ENCODE measurements at places on chromosomes 11 and 22.

- no peak for DNase-seq
Measured at GRCh38 chr22:29607426-29607825, 4.0 kb downstream of the NF2 start.

DNA sequence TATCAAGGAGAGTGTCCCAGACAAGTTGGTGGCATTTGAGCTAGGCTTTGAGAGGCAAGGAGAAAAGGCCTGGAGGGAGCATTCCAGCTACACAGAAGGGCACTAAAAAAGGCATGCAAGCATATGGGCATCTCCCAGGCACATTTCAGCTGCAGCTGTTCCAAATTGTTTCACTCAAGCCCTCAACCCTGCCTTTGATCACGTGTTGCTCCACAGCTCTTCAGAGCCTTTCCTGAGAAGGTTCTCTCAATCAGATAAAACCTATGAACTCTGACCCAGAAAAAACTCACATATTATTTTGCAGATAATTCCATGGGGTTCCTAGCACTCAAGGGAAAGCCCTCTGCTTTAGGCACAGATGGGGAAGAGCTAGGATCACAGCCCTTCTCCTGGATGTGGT, 24.4 kb upstream of the HSPA8 start:
- no peak for DNase-seq

- DNase-seq, result no peak
Measured at GRCh38 chr11:33291004-33291777, 34.0 kb downstream of the HIPK3 start.

- DNase-seq, result no peak
Measured at GRCh38 chr22:19826619-19826950, 28.1 kb downstream of the GNB1L start.

DNA sequence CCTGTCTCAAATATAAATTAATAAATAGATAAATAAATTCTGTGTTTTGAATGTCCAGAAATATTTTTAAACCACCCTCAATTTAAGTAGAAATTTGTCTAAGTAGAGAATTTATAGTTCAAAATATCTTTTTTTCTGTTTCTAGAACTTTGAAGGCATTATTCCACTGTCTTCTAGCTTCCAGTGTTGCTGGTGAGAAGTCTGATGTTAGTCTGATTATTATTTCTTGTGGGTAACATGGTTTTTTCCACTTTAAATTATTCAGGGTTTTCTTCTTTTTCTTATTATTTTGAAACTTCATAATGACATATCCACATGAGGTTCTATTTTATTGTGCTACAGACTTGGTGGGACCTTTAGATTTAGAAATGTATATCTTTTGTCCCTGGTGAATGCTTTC, 46.4 kb upstream of the HEPHL1 start:
- no peak for DNase-seq

DNA sequence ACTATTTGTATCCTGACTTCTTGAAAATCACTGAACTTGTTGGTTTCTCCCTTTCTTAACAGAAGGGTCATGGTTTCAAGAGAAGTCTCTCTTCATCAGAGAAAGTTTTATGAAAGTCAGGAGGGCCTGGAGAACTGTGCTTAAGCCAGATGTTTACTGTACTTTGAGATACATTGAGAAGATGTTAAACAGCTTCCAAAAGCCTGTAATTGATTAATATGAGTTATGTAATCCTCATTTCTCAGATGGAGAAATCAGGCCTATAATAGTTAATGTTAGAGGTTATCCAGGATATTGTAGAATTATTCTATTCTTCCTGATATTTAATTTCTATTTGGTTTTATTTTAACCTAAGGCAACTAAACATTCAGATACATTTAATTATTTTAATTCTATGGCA, 97.1 kb upstream of the RAG2 start:
- DNase-seq, result no peak

- DNase-seq, result no peak
Measured at GRCh38 chr22:23061471-23062280, 8.6 kb upstream of the GNAZ start.

DNA sequence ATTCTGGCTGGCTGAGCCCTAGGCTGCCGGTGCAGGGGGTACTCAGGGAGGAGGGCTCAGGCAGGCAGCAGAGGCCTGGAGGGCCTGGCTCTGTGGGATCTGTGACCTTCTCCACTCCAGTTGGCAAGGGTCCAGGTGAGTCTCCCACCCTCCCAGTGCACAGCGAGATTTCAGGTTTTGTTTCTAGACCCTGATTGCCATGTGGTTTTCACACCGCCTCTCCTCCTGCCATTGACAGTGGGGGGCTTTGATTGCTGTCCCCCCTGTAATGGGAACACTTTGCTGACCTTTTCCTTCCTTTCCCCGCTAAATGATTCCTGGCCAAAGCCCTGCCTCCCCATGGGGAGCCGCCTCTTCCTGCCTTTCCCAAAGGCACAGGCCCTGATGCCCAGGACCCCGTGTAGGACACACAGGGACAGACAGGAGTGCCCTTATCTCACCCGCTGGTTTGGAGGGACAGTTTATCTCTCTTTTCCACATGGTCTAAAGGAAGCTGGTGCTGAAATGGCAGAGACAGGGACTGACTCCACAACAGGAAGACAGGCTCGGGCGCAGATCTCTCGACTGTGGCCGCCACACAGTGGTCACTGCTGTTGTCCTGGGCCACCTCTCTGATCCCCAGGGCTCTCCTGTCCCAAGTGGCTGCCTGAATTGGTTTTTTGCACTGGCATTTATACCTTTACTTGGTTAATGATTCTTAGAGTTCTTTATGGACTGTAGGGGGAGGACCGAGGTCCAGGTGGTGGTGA, 43.4 kb downstream of the BCR start:
- no peak for DNase-seq

- DNase-seq, result no peak
Measured at GRCh38 chr11:1445741-1446445, 40.7 kb downstream of the MOB2 start.

All from central memory CD4-positive, alpha-beta T cell (primary cell).